Stimulated activated CD8-positive, alpha-beta memory T cell treated with anti-CD3 and anti-CD28 coated beads, Interleukin-7, amount 100 ng/mL, for 24 hours (primary cell): ENCODE measurements at places on chromosomes 12 and 14.

GRCh38 chr12:81086342-81086741 is 8.5 kb downstream of the ACSS3 start:
- DNase-seq = no peak

DNA sequence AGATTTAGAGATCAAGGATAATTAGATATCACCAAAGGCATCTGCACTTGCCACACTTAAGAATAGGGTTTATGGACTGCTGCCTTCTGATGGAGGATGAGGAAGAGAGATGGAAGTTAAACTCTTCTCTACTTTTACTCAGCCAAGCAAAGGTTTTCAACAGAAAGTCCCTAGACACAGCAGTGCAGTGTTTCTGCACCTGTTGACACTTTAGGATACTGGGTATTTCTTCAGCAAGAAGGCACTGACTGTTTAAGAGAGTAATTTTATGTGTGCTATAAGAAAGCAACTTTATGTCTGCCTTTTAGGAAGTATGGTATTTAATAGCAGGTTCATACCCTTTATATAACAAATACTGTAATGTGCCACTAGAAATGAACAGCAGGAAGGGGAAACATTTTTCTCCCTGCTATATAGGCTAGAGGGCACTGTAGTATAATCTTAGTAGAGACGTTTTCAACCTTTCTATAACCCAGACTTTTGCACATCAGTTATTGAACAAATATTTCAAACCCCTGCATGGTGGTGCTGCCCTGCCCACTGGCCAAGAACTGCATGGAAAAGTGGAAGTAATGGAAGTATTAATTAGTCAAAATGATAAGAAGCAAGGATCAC is 225.0 kb upstream of the GRIP1 start:
- no peak for DNase-seq

DNA sequence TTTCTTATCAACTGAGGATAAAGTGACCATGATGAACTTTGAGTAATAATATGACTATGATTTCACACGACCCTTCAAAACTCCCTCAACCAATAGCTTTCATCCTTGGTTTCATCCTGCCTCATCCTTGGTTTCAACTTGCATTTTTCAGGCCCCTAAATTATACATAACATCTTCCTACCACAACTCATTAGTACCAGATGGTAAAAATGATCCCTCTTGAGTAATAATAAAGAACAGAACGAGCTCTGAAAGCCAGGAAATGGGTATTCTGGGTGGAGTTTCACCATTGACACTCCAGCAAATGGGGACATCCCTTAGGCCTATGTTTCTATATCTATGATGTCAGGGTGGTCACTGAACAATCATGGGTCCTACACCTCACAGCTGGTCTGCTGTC is 72.1 kb upstream of the LMNTD1 start:
- no peak for DNase-seq

GRCh38 chr14:94548999-94549985 is 11.9 kb upstream of the SERPINA4 start:
- DNase-seq = peak; percentile 43

- DNase-seq = no peak
Measured at GRCh38 chr12:116395396-116395795, 117.9 kb upstream of the MED13L start.
